H4 (cell line): ENCODE measurements at places on chromosomes 7 and 10. TPM values are rescaled to one million over a fixed set of nuclear protein-coding genes. Genes with fewer than 3 reads are reported as not detected.

Gene CRPPA
- total RNA-seq: 0.12 TPM in 1 of 2 replicates, not detected in the other

Gene TEX47
- not detected in 2 replicates for total RNA-seq

DNA sequence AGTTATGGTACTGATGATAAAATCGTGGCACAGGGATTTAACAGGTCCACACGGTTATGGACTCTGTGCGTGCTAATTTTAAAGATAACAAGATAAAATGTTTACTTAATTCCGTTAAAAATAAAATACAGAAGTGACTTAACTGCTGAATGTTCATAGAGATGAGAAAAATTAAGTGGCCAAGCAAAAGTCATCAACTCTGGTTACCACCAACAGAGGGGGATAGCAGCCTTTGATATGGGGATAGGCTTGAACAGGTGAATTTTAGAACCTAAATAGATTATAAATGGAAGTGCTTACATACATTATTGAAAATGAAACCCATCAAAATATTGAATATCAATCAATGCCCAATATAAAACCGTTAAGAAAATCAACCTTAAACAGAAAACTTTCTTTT is 245.0 kb downstream of the WDR37 start:
- no peak for DNase-seq

- DNase-seq: peak; percentile 84
These were observed 1.8 kb downstream of the PSMG3 start for GRCh38 chr7:1567896-1568510.

DNA sequence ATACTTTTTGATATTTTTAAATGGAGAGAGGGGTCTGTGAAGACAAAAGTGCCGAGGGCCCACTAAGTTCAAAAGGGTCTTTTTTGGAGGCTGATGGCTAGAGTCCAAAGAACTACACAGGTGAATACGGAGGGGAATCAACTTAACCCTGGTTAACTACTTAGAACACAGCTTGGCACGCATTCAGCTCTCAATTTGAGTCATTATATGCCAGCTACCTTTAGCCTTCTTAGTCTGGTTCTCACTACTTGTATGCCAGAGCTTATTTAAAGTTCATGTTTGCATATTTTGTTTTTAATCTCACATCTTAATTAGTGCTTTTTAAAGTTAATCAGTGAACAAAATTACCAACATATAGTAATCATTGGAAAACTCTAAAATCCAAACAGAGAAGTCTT is 80.8 kb downstream of the VWDE start:
- no peak for DNase-seq

GRCh38 chr10:7054915-7055314 is 355.9 kb downstream of the SFMBT2 start:
- DNase-seq: peak; percentile 38

GRCh38 chr10:53957401-53957800 is 843.6 kb downstream of the PCDH15 start:
- peak; percentile 36 for DNase-seq

DNA sequence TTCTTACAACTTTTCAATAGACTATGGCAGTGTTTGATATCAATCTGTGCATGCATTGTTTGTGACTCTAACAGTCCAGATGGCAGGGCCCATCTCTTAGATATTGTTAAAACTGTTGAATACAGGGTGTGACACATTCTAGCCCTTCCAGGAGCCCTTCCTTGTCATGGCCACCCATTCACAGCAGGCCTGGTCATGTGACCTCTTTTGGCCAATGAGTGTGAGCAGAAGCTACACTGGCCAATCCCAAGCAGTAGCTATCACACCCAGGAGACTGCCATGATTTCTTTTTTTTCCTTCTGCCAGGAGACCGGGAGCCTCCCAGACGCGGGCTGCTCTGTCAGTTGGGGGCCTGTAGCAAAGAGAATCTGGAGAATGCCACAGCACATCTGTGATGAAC is 655.4 kb upstream of the MKI67 start:
- DNase-seq: no peak

GRCh38 chr10:70579234-70580002 is 23.1 kb downstream of the PRF1 start:
- peak; percentile 26 for DNase-seq

DNA sequence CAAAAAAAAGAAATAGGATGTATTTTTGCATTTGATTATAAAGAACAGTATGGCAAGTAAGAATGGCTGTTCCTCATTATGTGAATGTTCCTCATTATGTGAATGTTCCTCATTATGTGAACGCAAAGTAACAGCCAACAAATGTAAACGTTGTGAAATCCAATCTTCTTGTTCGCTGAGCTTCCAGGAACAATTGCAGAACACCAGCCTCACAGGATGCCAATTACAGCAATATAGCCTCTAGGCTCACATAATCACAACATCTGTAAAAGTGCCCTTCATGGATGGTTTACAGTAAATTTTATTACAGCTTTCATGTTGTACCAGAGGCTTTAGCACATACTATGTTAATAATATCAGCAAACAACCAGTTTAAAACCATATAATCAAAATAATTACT is 71.6 kb downstream of the THSD7A start:
- DNase-seq: peak; percentile 92

Gene CYP2W1
- not detected in 2 replicates for total RNA-seq

Gene PDE1C
- total RNA-seq: 1.9 and 2.4 TPM in 2 replicates

GRCh38 chr7:105611856-105612775 is 30.8 kb upstream of the EFCAB10 start:
- DNase-seq: no peak

DNA sequence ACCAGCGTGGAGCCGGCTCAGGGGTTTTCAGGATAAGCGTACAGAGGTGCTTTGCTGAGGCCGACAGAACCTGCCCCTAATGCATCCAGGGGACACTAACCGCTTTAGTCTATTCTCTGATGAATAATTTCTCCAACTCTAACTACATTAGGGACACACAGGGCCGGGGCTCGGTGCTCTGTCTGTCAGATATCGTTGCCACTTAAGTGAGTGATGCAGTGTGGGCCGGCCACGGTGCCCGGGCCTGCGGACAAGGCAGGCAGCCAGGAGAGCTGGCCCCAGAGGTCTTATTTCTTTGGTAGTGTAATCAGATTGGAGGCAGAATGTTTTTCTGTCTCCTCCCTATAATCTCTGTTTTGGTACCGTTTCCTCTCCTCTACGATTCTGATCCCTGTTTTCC is 62.7 kb downstream of the ADRA2A start:
- DNase-seq: no peak

Gene KCNMA1
- 8.0 and 8.4 TPM in 2 replicates for total RNA-seq

- DNase-seq: no peak
These were observed 21.1 kb downstream of the TMEM270 start for GRCh38 chr7:73882047-73882402.

DNA sequence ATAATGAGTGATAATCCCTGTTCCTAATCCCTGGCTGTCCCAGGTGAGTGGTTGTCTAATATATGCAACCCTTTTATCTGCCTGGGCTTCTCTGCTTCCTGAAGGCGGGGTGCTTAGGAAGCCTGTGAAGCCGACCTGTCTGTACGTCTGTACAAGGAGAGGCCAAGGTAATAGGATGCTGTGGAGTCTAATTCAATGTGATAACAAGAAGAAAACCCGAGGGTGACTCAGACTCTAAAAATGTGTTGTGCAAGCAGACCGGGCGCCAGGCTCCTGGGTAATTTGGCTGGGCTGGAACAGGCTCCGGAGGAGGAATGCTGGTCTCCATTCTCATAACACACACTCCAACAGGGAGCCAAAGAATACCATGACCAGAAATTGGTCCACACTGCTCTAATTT is 43.6 kb downstream of the THNSL1 start:
- peak; percentile 76 for DNase-seq

Gene AS3MT
- not detected in 2 replicates for total RNA-seq

- DNase-seq: no peak
These were observed 24.4 kb downstream of the MRPS33 start for GRCh38 chr7:140990193-140990962.

Gene TYW1B
- total RNA-seq: 0.23 and 0.66 TPM in 2 replicates

DNA sequence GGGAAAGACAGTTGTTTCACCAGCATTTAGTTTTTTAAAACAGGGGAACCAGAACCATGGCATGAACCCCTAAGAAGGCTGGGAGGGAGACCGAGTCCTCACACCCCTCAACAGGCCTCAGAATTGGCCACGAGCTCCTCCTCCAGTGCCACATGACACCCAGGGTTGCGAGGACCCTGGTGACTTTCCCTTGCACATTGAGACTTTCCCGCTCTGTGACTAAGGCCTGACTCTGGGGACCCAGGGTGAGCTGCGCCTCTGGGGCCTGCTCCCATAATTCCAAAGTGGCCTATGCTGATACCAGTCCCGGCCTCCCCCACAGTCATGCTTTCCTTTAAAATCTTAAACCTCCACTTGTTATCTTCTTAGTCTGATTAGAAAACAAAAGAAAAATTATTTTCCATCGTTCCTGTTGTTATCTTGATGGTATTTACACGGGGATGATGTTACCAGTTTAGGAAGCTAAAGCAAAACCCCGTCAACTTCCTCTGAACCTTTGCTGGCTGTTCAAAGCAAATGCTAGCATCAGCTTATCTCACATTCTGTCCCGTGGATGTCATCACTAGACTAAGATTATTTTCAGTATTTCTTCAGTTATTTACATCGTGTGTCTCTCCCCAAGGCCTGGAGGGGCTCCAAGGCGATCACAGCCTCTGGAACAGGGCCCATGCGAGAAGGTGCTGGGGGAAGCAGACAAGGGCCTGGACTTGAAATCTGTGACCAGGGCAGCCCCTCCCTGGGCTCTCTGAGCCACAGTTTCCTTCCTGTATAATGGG is 42.1 kb downstream of the FAM53B start:
- no peak for DNase-seq

Gene PLCE1
- 0.80 and 1.2 TPM in 2 replicates for total RNA-seq

DNA sequence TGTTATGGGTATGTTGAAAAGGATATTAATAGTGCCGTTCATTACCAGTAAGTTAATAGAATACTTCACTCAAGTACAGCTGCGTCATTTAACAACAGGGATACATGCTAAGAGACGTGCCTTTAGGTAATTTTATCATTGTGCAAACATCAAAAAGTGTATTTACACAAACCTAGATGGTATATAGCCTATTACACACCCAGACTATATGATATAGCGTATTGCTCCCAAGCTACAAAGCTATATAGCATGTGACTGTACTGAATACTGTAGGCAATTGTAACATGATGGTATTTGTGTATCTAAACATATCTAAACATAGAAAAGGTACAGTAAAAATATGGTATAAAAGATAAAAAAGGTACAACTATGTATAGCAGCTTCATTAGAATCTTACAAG is 11.1 kb upstream of the PRKG1 start:
- DNase-seq: no peak

Gene GPR15LG
- not detected in 2 replicates for total RNA-seq

DNA sequence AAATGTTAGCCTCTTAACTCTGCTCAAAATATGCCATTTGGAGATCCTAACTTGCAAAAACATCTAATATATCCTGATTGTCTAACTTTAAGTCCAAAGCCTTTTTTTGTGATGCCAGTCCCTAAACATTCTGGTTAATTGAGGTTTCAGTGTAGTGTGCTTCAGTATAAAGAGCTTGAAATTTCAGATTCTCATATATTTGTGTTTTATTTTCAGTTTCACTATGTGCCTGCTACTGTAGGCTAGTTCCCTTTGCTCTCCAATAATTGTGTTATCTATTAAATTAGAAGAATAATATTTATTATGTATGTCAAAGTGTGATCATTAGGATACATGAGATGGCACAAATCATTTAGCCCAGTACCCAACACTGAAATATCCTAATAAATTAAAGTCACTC is 1361.2 kb downstream of the XPNPEP1 start:
- DNase-seq: no peak
